ENCODE measurements at places on chromosomes 12 and 14.

- no peak for DNase-seq
Measured at GRCh38 chr14:38481952-38482678, 226.2 kb upstream of the CLEC14A start.

- DNase-seq: no peak
Measured at GRCh38 chr14:65738339-65738738, 325.8 kb downstream of the FUT8 start.

- no peak for DNase-seq
Measured at GRCh38 chr12:110639336-110640141, 25.6 kb downstream of the TCTN1 start.

DNA sequence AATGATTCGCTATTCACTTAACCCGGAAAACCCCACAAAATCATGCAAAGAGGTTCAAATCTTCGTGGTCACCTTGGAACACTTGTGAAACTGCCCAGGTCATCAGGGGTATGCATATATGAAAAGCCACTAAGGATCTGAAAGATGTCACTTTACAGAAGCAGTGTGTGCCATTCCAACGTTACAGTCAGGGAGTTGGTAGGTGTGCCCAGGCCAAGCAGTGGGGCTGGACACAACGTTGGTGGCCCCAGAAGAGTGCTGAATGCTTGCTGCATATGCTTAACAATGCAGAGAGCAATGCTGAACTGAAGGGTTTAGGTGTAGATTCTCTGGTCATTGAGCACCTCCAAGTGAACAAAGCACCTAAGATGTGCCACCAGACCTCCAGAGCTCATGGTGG is 51.1 kb upstream of the EIF5 start:
- no peak for DNase-seq

DNA sequence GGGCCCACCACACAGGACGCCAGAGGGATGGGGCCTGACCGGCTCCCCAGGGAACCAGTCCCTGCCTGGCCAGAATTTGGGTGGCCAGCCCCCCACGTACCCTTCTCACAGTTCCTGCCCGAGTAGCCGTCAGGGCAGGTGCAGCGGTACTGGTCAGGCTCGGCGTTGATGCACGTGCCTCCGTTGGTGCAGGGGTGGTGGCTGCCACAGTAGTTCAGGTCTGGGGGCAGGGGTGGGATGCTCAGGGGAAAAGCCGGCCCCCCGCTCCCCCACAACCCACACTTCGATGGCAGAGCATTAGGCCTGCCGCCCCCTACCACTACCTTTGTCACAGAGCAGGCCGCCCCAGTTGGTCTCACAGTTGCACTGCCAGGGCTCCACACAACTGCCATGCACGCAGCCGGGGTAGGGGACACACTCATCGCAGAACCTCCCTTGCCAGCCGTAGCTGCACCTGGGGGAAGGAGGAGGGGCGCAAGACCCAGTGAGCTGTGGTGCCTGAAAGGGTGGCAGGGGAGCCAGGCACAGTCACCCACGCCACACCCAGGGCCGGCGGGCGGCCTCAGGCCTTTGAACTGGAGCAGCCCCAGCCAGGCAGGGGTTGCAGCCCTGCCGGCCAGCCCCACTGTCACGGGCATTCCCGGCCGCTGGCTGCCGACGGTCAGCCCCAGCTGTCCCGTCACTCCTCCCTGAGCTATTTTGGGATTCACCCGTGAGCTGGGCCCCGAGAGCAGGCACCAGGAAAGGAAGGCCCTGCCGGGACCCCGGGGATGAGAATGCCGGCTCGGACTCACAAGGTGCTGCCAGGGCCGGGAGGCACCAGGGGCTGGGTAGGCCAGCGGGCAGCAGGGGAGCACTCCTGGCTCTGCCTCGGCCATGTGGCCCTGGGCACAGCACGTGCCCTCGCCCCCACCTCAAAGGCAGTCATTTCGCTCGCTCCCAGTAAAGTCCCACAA is 16.5 kb downstream of the JAG2 start:
- DNase-seq: no peak

DNA sequence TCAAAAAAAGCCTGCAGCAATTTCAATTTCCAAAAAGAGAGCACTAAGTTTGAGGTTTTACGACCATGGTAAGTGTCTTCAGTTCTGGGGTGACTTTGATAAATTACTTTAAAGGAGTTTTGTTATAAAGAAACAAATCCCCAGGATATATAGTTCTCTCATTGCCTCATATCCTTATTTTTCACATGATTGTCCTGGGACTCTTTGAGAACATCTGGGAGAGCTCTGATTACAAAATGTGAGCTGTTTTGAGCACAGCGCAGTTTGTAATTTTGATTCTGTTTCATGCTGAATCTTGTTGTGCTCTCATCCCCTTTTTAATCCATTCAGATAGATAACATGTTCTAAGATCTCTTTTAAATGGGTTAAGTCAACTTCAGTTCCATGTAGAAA is 67.7 kb upstream of the DCN start:
- no peak for DNase-seq
